Common myeloid progenitor, CD34-positive (primary cell): ENCODE measurements at places on chromosomes 7 and 10.

DNA sequence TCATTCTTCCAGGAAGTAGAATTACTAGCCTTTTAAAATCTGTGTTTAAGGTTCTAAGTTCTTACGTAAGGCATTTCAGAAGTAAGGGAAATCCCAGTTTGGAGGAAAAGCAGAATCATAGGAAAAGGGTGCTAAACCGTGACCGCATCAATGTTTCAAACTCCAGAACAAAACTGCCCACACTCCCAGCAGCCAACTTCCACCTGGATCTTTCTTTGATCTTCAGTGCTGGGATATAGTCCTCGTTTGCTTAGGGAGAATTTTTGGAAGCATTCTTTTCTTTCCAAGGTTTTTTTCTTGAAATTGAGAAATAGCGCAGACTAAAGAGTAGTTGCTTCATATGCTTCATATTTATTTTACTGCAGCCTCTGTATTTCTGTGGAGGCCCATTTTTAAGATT, 8.9 kb downstream of the PROSER2 start:
- no peaks in the 10 kb centered on the region for H3K4me1 ChIP-seq

GRCh38 chr10:125578658-125579315, 104.2 kb downstream of the TEX36 start:
- no peak overlapping the region for H3K27ac ChIP-seq
- H3K4me1 ChIP-seq = no peaks in the 10 kb centered on the region
- no peaks in the 10 kb centered on the region for H3K27me3 ChIP-seq

DNA sequence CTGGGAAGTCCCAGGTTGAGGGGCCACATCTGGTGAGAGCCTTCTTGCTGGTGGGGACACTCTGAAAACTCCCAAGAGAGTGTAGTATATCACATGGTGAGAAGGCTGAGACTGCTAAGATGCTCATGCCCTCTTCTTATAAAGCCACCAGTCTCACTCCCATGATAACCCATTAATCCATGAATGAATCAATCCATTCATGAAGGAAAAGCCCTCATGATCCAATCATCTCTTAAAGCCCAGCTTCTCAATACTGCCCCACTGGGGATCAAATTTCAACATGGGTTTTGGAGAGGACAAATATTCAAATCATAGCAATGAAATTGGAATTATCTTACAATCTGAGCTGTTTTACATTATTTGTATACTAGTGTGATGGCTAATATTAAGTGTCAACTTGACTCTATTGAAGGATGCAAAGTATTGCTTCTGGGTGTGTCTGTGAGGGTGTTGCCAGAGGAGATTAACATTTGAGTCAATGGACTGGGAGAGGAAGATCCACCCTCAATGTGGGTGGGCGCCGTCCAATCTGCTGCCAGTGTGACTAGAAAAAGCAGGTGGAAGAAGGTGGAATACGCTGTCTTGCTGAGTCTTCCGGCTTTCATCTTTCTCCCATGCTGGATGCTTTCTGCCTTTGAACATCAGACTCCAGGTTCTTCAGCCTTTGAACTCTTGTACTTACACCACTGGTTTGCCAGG, 14.3 kb upstream of the UBE2D1 start:
- no peak overlapping the region for H3K27ac ChIP-seq
- no peaks in the 10 kb centered on the region for H3K36me3 ChIP-seq
- peaks cover 9% of the 10 kb centered on the region for H3K4me1 ChIP-seq
- no peak for DNase-seq

DNA sequence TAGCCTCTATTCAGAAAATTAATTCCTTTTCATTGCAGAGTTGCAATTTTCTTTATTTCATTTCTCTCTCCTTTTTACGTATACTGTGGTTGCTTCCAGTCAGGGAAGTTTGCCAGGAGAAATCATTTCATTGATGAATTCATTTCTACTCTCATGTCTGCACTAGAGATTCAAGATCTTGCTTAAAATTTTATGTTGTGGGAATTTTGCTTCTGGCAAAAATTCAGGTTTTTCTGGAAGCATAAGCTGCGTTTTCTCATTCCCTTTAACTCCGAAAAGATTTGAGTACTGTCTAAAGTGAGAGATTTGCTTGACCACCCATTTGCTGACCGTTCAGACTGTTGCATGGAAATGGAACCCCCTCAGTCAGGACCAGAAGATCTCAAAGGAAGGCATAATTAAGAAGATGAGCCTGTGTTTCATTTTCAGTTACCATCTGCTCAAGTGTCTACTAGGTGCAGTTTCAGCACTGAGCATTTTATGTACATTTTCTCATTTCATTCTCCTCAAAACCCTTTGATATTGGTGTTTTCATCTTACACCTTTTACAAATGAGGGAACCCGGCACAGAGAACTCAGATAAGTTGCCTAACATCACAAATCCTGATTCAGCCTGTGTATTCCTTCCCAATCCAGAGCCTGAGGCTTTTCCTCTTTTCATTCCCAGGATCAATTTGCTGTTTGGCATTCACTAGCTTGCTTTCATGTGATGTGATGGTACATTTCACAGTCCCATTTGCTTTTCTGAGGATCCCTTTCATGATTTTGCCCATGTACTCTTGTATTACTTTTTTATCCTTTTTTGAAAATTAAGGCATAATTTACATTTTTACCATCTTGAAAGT, 3.9 kb downstream of the PTPRZ1 start:
- peaks cover 27% of the 10 kb centered on the region for H3K27me3 ChIP-seq
- H3K27ac ChIP-seq = no peak overlapping the region
- DNase-seq = no peak

- H3K36me3 ChIP-seq = no peaks in the 10 kb centered on the region
- H3K27me3 ChIP-seq = no peaks in the 10 kb centered on the region
- DNase-seq = peak; percentile 52
- no peak overlapping the region for H3K27ac ChIP-seq
- H3K4me1 ChIP-seq = no peaks in the 10 kb centered on the region
These were observed 23.5 kb upstream of the C1QL3 start for GRCh38 chr10:16545116-16545736.

DNA sequence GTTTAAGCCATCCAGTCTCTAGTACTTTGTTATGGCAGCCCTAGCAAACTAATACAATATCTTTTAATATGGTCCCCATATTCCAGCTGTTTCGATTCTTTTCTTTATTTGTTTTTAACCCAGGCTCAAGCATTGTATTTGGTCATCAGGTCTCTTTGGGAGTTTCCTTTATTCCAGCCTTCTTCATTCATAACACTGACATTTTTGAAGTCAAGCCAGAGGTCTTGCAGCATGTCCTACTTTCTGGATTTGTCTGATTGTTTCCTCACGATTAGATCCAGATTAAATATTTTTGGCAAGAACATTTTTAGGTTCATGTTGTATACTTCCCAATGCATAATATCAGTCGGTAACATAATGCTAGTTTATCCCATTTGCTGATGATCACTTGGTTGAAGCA, 11.8 kb downstream of the SLC25A13 start:
- H3K36me3 ChIP-seq = no peaks in the 10 kb centered on the region
- no peaks in the 10 kb centered on the region for H3K27me3 ChIP-seq
- H3K4me1 ChIP-seq = peaks cover 5% of the 10 kb centered on the region
- no peak overlapping the region for H3K27ac ChIP-seq

DNA sequence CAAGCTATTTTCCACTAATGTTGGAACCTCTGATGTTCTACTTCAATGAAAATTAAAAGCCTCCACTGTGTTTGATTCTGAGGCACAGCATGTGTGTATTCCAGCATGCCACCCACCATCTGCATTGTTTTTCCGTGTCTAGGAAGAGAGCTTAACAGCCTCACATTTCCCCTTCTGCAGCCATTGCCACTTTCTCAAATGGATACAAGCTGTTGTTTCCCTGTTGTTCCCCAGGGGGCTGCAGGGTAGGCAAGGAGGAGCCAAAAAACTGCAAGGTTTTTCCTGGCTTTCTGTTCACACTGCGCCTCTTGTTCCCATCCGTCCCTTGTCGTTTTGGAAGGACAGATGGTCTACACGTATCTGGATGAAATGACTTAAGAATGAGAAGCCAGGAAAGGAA, 72.3 kb upstream of the DNAJB12 start:
- H3K36me3 ChIP-seq = peaks cover 7% of the 10 kb centered on the region
- no peak overlapping the region for H3K4me3 ChIP-seq
- no peaks in the 10 kb centered on the region for H3K4me1 ChIP-seq
- DNase-seq = no peak

DNA sequence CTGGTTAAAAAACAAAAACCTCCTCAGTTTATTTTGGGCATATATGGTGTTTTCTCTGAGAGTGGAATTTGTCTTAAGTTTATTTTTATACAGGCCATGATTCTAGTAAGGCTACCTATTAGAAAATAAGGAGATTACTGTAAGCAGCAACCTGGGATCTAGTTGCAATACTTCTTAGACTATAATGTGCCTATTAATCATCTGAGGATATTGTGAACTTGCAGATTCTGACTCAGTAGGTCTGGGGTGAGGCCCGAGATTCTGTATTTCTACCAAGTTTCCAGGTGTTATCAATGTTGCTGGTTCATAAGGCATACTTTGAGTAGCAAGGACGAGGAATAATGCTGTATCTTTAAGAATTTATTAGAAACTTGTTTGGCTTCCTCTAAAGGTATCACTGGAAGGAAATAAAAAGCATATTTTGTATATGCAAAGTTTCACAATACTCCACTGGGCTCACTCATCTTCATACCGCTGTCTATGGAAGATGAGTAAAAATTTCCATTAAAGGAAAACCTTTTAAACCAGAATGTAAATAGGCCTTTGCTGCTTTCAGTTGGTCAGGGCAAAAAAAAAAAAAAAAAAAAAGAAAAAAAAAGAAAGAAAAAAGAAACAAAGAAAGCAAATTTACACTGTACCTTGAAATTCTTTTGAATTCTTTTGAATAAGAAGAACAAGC, 105.8 kb downstream of the BMPER start:
- no peaks in the 10 kb centered on the region for H3K4me1 ChIP-seq
- H3K27me3 ChIP-seq = no peaks in the 10 kb centered on the region
- H3K4me3 ChIP-seq = no peak overlapping the region
- no peak overlapping the region for H3K27ac ChIP-seq
- no peaks in the 10 kb centered on the region for H3K36me3 ChIP-seq
- no peak for DNase-seq

GRCh38 chr10:33216661-33217427, 117.6 kb downstream of the NRP1 start:
- no peaks in the 10 kb centered on the region for H3K4me1 ChIP-seq
- no peak overlapping the region for H3K27ac ChIP-seq
- DNase-seq = no peak
- H3K36me3 ChIP-seq = no peaks in the 10 kb centered on the region

DNA sequence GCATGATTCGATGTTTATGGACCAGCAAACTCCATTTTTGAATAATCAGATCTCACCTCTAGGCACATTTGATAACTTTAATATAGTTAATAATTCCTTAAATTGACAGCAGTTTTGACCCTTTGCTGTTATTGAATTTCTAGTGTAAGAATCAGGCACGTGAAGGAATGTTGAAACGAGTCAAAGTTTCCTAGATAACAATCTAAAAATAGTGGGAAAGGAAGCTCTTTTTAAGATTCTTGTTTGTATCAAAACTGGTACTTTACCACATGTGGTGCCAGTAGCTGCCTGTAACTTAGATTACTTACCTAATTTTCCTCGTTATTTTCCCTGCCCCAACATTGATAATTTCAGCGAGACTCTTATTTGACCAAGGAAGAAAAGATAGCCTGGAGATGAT, 757.8 kb upstream of the KCND2 start:
- no peak overlapping the region for H3K4me3 ChIP-seq
- no peaks in the 10 kb centered on the region for H3K4me1 ChIP-seq

GRCh38 chr10:644076-644942, 45.2 kb downstream of the DIP2C start:
- no peaks in the 10 kb centered on the region for H3K36me3 ChIP-seq
- H3K4me3 ChIP-seq = no peak overlapping the region
- no peak for DNase-seq
- no peaks in the 10 kb centered on the region for H3K4me1 ChIP-seq

GRCh38 chr7:47565640-47566250, 16.2 kb downstream of the TNS3 start:
- no peak overlapping the region for H3K4me3 ChIP-seq
- no peak overlapping the region for H3K27ac ChIP-seq
- peaks cover 16% of the 10 kb centered on the region for H3K36me3 ChIP-seq
- no peaks in the 10 kb centered on the region for H3K27me3 ChIP-seq
- no peak for DNase-seq

DNA sequence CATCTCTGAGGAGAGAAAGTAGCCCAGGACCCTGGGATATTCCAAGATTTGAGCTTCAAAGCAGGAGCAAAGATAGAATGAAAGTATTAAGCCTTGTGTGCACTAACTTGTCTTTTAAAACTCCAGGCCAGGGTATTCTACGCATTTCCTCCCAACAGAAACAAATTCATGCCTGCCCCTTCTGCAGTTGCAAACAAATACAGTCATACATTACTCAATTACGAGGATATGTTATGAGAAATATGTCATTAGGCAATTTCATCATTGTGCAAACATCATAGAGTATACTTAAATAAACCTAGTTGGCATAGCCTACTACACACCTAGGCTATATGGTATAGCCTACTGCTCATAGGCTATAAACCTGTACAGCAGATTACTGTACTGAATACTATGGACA, 154.5 kb upstream of the KIAA1217 start:
- no peaks in the 10 kb centered on the region for H3K36me3 ChIP-seq
- H3K27ac ChIP-seq = no peak overlapping the region
- H3K4me1 ChIP-seq = no peaks in the 10 kb centered on the region
- no peak for DNase-seq
- H3K4me3 ChIP-seq = no peak overlapping the region
- H3K27me3 ChIP-seq = no peaks in the 10 kb centered on the region

DNA sequence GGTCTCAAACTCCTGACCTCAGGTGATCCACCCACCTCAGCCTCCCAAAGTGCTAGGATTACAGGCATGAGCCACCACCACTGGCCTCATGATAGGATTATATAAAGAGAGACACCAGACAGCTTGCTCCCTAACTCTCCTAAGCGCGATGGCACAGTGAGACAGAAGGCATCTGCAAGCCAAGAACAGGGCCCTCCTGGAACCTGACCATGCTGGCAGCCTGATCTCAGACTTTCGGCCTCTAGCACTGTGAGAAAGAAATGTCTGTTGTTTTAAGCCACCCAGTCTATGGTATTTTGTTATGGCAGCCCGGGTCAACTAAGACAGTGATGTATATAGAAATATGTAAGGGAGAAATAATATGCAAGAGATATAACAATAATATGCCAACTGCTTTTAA, 51.2 kb downstream of the SRPK2 start:
- no peaks in the 10 kb centered on the region for H3K27me3 ChIP-seq
- DNase-seq = no peak
- H3K27ac ChIP-seq = no peak overlapping the region
- H3K4me3 ChIP-seq = no peak overlapping the region

DNA sequence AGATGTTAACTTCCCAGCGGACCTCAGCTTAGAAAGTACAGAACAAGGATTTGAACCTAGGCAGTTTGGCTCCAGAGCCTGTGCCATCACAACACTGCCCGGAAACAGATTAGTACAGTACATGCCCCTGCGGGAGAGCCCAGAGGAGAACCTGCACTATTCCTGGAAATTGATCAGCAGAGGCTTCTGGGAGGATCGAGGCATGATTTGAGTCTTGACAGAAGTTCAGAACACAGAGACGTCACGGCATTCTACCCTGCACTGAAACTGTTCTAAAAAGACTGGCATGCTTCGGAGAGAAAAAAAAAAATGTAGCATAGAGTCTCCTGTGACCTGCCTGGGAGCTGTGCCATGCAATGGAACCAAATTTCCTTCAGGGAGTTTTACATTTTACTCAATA, 9.2 kb upstream of the IL6 start:
- no peak overlapping the region for H3K4me3 ChIP-seq
- DNase-seq = no peak
- no peak overlapping the region for H3K27ac ChIP-seq
- H3K27me3 ChIP-seq = no peaks in the 10 kb centered on the region

- no peak overlapping the region for H3K4me3 ChIP-seq
- no peaks in the 10 kb centered on the region for H3K4me1 ChIP-seq
- no peaks in the 10 kb centered on the region for H3K27me3 ChIP-seq
- no peaks in the 10 kb centered on the region for H3K36me3 ChIP-seq
These were observed 129.5 kb upstream of the MYO3A start for GRCh38 chr10:25804505-25804904.
